GM20000 (cell line): ENCODE measurements at places on chromosomes 2 and 18.

DNA sequence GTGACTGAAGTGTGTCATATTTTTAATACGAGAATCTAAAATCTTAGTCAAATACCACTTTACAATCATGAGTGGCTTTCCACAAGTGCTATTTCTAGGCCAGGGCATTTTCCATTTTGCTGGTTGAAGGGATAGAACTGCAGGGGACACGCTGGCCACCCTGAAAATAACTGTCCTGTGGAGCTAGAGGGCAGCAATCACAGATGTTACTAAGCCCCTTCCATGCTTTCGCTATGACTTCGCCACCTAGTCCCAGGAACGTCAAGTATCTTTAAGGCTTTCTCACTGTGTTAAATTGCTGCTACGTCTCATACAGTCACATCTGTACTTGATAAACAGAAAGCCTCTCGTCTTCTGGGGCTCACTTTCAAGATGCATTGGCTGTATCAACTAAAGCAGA lies 171.8 kb downstream of the CDH2 start:
- DNase-seq, result no peak

- no peak for DNase-seq
These were observed 79.0 kb downstream of the DNER start for GRCh38 chr2:229635371-229635680.

DNA sequence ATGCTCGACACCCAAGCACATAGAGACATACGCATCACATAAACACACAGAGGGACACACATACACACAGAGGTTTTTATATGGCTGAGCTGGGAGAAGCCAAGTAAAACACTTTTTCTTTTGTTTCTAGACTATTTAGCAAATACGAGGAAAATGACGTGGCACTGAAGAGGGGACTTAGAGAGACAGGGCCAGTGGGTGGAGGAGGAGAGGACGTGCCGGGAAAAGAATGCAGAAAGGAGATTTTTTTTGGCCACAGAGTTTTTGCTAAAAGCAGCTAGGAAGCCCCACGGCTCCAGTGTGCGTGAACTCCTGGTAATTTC lies 168.5 kb upstream of the KLF7 start:
- no peak for DNase-seq

GRCh38 chr18:59911600-59911999 lies 11.8 kb downstream of the PMAIP1 start:
- no peak for DNase-seq

GRCh38 chr18:51588616-51589015 lies 391.1 kb upstream of the MEX3C start:
- no peak for DNase-seq

DNA sequence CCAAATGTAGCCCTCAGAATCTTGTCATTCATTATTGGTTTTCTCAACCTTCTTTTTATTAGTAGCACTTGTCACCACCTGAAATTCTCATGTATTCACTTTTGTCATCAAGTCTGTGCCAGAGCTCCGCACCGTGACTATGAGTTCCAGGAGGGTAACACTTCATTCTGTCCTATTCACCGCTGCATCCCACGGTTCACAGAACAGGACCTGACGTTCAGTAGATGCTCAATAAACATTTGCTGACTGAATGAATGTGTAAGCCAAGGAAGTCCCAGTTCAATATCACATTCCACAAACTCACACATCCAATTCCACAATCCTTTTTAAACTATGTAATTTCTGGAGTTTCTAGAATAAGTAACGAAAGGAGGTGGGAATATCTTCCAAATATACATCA lies 65.5 kb downstream of the MOGAT1 start:
- no peak for DNase-seq

- DNase-seq, result no peak
These were observed 7.0 kb downstream of the GCFC2 start for GRCh38 chr2:75703589-75704287.

- DNase-seq, result no peak
These were observed 2.6 kb upstream of the FZD5 start for GRCh38 chr2:207772081-207772843.

DNA sequence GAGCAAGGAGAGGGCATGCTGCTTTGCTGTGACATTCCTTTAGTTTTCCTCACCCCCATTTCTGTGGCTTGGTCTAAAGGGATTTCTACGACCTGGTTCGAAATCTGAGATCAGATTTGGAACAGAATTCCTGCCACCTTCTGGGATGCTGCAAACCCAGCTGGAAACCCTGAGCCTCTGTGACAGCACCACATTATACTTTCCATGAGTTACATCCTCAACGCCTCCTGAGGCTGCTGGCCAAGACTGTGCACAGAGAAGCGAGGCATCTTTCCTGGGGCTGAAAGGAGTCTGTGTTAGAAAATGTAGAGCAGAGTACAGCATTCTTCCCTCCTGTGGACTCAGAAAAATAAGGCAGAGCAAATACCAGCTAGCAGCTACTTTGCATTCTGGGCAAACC lies 138.1 kb upstream of the CHAC2 start:
- no peak for DNase-seq

- DNase-seq, result no peak
These were observed 120.3 kb downstream of the NOL10 start for GRCh38 chr2:10569460-10569859.

DNA sequence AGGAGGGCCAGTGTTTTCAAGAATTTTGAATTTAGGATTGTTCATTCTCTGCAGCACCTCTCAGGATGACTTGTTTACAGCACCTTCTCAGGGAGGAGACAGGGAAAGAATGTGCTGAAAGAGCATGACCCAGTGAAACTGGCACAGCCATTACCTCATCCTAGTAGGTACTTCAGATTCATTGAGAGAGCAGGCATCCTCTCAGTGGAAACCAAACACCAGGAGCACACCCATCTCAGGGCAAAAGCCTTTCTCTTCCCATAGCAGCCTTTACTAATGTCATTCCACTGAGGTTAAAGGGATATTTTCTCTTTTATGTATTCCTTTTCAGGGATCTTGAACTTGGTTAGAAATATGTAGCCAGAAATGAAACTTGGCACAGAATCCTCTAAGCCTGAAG lies 2.6 kb downstream of the MAP2 start:
- DNase-seq, result no peak

DNA sequence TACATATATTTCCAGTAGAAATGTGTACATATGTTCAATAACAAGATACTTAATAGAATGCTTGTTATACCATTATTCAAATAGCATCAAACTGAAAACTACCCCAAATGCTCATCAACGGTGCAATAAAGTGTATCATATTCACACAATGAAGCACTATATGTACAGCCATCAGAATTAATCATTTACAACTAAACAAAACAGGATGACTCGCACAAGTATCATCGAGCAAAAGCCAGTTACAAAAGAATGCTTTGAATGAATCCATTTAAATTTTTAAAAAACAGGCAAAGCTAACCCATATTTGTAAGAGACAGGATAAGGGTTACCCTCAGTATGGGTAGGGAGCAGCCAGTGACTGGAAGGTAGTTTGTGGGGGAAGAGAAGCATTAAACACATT lies 132.8 kb upstream of the PDE1A start:
- no peak for DNase-seq

DNA sequence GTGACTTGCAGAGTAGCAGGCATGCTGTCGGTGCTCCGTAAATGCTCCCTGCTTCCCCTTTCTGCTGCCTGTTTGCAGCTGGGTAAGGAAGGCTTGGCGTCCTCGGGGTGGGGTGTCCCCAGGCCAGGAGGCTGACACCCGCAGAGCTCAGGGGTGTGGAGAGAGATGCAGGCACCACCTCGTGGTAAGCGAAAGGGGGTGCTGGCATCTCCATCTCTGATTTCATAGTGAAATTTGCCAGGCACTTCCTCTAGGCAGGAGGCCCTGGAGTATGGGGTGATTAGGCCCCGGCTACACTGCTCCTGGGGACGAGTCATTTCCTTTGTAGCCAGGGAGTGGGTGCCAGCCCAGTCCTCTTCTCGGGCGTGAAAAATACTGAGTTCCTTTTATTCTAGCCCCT lies 160.4 kb downstream of the KLHL29 start:
- DNase-seq, result no peak

- no peak for DNase-seq
These were observed 587 bp downstream of the MEIS1 start for GRCh38 chr2:66435549-66435875.

DNA sequence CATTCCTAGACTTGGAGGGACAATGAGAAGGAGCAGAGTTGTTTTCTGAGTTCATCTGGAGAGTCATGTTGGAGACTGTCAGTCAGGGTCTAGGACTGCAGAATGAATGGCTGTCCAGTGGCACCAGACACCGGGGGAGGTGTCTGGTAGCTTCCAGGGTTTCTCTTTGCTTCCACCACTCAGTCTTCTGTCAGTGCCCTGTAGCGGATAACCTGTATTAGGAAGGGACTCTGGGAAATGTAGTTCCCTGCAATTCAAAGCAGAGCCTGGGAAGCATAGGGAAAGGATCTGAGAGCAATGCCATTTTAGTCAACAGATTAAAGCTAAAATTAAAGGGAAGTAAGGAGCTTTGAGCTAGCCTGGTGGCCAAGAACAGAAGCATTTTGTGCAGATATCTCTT lies 257.9 kb downstream of the THSD7B start:
- DNase-seq, result no peak

DNA sequence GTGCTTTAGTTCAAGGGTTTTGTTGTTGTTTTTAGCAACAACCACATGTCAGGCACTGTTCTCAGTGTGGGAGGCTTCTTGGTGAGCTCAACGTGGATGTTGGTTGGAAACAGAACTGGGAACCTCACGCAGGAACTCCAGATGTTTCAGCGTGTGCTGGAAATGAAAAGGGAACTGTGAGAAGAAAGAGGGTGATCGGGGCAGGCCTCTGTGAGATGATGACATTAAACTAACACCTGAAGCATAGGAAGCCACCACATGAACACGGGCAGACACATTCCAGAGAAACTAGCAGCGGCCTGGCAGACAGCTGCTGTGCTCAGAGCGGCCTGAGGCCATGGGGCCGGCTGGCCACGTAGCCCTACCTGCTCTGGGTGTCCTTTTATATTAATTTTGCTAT lies 66.4 kb downstream of the COA5 start:
- DNase-seq, result no peak

- DNase-seq, result no peak
These were observed 120.8 kb upstream of the STK17B start for GRCh38 chr2:196291873-196292800.

GRCh38 chr2:25650256-25650655 lies 23.1 kb downstream of the DTNB start:
- DNase-seq, result no peak

GRCh38 chr2:13289310-13289709 lies 572.6 kb downstream of the TRIB2 start:
- no peak for DNase-seq

GRCh38 chr2:181380581-181380980 lies 76.6 kb upstream of the ITGA4 start:
- DNase-seq, result no peak

- no peak for DNase-seq
These were observed 94.1 kb downstream of the FAM161A start for GRCh38 chr2:61759718-61760117.

DNA sequence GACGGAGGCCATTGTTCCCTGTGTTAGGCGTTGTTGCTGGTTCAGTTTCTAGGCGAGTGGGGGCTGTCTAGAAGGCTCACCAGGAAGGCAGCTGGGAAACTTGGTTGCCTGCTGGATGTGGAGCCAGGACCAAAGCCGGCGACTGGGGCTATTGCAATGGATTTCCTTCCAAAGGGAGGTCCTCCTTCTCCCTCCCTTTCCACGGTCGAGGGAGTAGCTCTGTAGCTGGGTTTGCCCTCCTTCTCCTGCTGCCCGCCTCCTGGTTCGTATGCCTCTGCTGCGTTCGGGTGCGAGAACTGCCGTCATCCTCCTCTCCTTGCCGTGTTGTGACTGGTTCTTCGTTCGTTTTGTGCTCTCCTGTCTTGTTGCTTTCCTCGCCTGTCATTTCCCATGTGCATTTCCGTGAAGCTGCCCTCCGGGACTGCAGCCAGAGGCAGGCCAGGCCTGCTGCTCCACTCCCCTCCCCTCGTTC lies 203.4 kb downstream of the NEDD4L start:
- no peak for DNase-seq

GRCh38 chr2:26076001-26076587 lies 42.2 kb downstream of the RAB10 start:
- DNase-seq, result no peak

DNA sequence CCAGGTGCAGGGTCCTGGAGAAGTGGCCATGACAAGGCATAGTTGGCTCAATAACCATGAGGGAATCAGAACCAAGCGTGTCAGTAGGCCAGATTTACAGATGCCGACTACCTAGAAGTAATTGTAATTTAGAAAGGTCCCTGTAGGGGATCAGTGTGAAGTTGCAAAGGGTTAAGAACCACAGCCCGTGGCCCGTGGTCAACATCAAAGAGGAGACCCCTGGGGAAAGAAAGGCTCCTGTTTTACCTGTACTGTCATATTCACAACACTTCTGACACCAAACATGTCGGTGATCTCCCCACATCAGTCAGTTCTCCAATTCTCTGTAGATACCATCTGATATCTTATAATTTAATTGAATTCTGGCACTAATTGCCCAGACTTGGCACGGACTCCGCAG lies 31.0 kb downstream of the SP100 start:
- no peak for DNase-seq

DNA sequence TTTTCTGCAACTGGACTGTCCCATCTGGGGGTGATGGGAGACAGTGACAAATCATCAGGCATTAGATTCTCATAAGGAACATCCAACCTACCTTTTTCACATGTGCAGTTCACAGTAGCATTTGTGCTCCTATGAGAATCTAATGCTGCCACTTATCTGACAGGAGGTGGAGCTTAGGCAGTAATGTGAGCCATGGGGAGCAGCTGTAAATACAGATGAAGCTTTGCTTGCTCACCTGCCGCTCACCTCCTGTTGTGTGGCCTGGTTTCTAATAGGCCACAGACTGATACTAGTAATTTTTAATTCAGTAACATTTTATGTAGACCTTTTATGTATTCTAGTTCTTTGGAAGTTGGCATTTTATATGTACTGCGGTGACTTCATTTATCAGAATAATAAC lies 180.1 kb upstream of the SPOPL start:
- DNase-seq, result no peak

DNA sequence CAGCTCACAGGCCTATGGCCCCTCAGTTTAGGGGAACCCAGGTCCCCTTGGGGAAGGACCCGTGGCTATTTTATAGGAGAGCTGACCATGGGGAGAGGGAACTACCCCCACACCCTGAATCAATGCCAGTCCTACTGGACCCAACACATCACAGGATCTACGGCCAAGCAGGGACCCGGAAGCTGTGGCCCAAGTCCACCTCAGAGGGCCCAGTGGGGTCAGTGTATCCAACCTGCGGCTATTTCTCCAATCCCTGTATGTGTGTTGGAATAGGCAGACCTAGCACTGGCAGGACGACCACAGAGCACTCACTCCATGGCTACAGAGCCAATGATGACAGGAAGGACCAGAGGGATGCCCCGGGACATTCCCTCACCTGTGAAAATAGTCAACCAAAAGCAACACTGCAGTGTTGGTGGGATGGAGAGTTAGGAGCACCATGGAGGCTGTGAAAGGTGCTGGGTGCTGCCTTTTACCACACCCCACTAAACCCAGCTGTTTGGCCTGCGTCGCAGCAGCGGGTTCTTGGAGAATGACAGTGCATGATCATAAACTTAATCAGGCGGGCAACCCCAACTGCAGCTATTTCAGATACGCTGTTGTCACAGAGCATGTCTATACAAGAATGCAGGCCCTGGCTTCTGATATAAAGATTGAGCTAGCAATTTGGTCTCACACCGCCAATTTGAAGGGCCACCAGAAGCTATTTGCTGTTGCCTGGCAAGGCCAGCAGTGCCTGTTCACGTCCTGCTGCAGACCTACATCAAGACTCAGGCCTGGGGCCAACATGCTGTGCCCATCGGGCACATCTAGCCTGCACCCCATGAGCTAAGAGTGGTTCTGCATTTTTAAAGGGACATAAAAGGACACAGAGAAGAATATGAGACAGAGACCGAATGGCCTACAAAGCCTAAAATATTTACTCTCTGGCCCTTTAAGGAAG lies 110.4 kb downstream of the EIPR1 start:
- DNase-seq, result no peak

- no peak for DNase-seq
These were observed 39.4 kb downstream of the HRH4 start for GRCh38 chr18:24499814-24500213.
